ENCODE measurements at places on chromosomes 12 and 14.

DNA sequence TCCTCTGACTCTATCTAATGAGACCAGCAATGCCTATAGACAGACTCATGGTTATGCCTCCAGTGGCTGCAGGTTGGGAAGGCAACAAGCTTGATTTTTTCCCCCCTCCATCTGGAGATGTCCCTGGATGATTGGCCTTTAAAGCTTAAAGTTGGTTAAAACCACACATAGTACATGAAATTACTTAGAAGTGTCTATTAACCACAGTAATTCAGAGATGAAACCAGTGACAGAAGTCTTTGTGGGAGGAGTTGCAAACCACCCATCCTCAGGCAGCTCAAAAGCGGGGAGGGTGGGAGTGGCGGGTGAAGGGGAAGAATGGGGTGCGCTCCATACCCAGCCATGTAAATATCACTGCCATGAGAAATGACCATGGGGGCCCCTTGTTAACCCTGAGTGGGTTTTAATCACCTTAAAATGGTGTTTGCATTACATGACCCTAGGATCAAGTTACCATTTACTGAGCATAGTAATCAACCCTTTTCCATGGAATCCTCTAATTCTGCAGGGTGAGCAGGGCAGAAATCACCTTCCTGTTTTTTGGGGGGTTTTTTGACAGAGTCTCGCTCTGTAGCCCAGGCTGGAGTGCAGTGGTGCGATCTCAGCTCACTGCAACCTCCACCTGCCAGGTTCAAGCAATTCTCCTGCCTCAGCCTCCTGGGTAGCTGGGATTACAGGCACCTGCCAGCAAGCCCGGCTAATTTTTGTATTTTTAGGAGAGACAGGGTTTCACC, 133.5 kb downstream of the FOXN3 start:
- no peak for DNase-seq

DNA sequence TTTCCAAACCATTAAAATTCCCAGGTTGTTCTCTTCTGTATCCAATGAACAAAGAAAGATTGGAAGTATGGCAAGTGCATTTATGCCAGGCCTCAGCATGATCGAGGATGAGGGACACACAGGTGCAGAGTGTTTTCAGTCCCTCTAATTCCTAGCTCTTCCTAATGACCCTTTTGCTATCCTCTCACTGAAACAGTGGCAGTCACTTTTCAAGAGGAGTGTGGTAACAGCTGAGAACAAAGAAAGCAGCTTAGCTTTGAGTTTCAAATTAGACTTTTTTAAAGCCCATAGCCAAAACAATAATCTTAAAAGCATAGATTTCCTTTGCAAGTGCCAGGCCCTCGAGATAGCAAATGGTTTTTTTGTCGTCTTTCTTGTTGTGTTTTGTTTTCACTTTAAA, 110.8 kb downstream of the KCNH5 start:
- DNase-seq: no peak

DNA sequence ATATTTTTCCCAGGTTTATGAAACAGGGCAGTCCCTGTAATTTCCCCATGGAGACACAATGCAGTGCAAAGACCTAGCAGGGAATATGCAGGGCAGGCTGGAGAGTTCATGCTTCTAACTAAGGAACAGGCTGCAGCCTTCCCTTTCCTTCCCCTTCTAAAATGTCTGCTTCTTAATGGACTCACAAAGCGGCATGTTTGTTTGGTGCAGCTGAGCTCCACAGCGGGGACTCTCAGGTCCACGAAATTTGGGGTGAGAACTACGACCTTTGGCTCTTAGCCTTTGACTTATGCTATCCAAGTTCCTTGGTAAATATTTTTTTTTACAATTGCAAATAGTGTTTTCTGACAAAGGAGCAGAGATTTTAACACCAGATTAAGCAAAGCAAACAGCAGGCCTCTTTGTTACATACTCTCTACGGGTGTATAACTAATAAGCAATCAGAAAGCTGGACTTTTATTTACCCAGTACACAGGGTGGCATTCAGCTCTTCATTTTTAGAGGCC, 323.6 kb downstream of the ZFP36L1 start:
- no peak for DNase-seq

DNA sequence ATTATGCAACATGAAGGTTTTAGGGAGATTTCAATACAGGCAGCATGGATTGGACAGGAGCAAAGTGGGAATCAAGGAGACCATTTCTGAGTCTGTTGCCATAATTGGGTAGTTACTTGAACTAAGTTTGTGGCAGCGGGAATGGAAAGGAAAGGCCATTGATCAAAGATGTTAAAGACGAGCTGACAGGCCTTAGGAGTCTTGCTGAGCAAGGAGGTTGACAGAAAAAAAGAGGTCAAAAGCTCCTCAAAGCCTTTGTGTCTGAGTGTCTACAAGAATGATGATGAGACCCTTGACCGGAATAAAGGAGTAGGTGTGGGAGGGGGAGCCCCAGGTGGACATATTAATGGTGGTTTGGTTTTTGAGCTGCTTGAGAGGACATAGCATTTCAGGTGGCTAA, 9.4 kb downstream of the PLEKHA5 start:
- DNase-seq: no peak

- no peak for DNase-seq
Measured at GRCh38 chr12:89117448-89118034, 234.8 kb downstream of the DUSP6 start.

- DNase-seq: no peak
Measured at GRCh38 chr14:52917735-52918134, 33.1 kb downstream of the FERMT2 start.

GRCh38 chr14:32998433-32998832, 59.8 kb downstream of the NPAS3 start:
- DNase-seq: no peak

GRCh38 chr12:5184186-5184585, 140.5 kb downstream of the KCNA5 start:
- no peak for DNase-seq

DNA sequence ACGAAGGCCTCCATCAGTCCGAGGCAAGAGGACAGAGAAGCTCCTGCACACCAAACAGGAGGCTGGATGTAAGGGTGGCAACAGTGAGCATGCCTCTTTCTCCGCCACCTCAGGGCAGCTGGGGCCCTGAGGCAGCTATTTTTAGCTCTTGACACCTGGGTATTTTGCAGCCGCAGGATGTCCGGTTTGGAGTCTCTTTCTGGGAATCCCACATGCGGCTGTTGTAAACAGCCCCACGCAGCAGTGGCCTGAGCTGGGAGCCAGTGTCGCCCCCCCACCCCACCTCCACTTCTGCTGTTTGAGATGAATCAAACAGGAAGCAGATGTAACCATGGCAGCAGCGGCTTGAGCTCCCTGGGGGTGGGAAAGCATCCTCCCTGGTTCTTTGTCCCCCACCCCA, 11.7 kb downstream of the HDAC7 start:
- DNase-seq: peak; percentile 77

DNA sequence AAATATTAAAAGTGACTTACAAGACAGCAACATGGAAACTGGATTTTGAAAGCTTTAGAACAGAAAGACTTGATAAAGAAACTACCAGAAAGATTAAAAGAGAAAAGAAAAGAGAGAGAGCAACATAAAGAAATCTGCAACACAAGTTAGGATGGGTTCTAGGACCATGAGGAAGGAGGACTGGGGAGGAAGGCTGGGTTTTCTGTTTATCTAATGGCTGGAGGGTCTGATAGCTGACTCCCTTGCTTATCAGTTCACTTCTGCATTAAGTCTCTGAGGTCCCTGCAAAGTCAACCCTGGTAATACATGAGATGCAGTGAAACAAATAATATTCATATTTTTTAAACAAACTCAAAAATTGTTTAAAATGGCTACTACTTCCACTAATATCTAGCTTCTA, 90.1 kb downstream of the RPAP3 start:
- DNase-seq: no peak

DNA sequence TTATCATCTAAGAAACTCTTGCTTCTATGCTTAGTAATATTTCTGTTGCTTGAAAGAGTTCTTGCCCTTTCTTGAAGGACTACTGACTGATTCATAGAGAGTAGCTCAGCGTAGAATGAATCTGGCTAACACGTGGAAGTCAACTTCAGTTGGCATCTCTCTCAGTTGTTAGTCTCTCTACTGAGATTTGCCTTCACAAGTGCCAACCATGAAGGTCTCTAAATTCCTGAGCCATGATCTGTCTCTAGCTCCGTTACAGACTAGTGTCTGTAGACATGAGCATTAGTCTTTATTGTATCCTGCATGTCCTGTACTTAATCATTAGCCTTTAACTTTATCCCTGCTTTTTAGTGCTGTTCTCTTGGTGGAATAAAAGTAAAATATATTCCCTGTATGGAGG, 19.1 kb upstream of the ALX1 start:
- no peak for DNase-seq

DNA sequence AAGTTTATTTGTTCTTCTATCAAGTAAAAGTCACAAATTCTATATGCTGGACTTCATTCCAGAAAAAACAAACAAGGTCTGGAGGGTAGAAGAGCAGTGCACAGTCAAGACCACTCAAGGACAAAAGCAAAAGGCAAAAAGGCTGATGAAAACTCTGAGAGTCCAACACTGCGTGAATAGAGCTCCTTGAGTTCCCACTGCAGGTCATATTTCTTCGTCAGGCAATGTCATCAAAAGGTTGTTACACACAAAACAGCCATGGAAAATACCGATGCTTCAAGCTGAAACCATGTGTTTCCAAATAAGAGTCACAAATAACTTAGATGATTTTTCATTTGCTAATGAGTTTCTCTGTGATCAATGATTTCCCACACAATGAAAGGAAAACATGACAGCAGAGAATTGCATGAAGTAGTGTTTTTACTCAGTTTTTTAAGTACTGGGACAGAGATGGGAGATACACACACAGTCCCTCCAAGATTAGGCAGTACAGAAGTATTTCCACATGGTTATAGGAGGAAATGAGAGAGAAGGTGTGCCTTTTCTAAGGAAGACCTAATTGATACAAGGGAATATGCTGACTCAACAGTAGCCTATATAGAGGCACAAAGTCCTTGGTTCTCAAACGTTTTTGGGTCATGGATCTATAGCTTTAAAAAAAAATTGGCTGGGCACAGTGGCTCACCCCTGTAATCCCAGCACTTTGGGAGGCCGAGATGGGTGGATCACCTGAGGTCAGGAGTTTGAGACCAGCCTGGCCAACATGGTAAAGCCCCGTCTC, 177.7 kb downstream of the MED13L start:
- DNase-seq: no peak

Data from naive thymus-derived CD4-positive, alpha-beta T cell (primary cell).